ENCODE measurements at places on chromosomes 3 and 15.

DNA sequence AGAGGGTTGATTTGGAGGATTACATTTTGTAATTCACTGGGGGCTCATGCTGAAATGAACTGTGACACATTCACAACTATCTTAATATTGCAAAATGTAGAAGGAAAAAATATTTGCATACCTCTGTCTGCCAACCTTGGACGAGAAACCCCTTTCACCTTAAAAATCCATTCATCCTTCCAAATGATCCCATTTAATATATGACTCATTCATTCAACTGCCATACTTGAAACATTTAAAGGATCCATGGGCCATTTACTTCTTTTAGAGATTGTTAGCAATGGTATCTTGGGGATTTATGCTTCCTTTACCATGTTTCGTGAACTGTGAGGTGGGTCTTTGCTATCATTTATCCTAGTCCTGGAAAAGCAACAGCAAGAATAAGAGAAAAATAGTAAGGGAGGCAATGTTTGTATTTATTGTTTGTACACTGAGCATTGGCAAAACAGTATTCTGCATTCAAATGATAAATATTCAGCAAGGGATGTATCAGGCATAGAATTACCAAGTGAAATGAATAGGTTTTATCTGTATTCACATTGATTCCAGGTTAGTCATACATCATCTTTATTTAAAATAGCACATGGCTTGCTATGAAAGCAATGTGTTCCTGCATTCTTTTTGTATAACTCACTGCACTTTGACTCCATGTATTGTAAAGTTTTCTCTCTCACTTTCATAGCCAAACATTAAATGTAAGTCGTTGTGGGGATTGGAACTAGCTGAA, 378.1 kb downstream of the NSUN3 start:
- DNase-seq, result no peak

GRCh38 chr3:110736332-110736731, 335.3 kb upstream of the NECTIN3 start:
- no peak for DNase-seq

DNA sequence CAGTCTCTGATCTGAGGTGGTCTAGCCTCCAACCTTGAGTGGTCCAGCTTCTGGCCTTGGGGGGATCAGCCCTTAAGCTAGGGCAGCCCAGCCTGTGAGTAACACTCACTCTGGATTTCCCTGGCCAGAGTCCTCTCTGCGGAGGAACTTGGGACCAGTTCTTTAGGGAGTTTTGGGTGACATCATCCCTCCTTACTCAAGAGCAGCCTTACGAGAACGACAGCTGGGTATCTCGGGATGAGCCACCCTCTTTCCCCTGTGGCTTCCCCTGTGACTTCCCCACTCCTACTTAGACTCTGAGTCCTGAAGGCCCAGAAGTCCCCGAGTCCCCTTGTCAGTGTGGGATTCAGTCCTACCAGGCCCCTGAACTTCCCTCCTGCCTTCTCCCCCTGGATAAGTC, 10.2 kb upstream of the PLXND1 start:
- no peak for DNase-seq

GRCh38 chr15:77650265-77650664, 17.6 kb upstream of the LINGO1 start:
- DNase-seq, result no peak

GRCh38 chr3:120693439-120694171, 11.6 kb upstream of the HGD start:
- DNase-seq, result no peak

DNA sequence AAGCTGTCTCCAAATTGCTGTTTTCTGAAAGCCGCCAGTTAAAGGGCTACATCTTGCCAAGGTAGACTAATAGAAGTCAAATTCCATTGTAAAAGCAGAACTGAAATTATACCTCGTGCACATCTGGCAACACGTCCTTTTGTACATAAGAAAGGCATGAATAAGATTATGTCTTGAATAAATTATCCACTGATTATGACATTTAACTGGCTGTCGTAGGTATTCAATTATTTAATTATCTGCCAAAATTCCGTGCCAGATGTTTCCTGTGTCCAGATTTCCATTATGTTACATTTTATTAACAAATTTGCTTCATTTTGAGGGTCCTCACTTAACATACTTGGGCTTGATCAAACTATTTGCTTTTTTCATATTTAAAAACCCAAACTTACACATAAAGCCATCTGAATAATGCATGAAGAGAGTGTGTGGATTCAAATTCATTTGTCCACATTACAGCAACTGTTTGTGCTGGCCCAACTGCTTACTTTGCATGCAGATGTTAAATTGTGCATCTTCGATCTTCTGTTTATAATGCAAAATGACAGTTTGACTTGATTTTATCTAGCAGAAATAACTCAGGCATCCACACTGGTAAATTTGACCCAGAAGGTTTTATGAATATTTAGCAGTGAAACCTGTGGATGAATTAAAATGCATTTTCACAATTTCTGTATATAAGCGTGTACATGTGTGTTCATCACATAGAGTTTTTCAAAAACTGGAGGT, 701.5 kb downstream of the ZNF385D start:
- DNase-seq, result no peak

DNA sequence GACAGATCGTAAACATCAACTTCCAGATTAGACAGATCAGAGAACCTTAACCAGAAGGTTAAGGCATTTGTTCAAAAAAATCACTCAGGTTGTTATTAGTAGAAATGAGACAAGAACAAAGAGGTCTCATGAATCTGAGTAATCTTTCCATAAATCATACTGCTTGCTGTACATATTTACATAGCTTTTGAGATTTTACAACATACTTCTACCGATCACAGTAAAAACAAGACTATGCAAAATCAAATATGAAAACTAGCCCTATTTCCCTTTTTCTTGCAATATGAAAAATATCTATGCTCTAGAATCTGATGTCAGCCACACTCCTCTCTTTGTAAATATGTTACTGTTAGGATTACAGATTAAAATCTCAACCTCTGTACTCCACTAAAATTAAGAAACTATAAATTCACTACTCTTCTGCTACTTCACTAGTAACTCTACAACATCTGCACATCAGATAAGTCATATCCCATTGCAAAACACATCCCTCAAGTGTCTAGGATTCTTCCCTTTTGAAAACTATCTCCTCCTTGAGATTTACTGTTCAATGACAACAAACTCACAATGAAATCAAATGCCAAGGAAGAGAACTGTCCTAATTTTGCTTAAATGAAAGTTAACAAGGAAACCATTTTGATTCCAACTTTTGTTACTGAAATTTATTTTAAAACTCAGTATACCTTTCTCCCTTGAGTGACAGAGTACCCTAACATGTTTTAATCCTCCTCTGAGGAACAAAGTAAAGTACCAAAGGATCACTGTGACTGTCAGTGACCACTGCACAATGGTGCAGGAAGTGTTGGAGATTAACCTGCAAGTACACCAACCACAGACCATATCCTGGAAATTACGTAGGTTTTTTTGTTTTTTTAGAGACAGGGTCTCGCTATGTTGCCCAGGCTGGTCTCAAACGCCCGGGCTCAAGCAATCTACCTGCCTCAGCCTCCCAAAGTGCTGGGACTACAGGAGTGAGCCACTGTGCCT, 12.8 kb downstream of the DCUN1D1 start:
- DNase-seq, result no peak

DNA sequence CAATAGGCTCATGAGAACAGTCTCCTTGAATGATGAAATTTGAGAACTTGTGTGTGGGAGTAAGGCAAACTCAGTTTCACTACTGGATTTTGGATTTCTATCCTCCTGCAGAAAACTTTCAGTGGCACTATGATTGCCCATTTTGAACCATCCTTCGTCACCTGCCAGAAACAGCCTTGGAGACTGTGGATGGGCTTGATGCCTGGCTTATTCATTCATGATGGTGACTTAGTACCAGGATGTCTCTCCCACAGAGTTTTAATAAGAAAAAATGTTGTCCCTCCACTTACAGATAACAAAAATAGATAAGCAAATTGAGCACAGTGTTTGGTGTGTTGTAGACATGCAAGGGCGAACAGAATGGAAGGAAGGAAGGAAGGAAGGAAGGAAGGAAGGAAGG, 53.5 kb upstream of the CPNE4 start:
- DNase-seq, result no peak
